ENCODE measurements at places on chromosomes 5 and 9.

GRCh38 chr9:125985142-125985997, 238.2 kb downstream of the PBX3 start:
- no peak for DNase-seq

DNA sequence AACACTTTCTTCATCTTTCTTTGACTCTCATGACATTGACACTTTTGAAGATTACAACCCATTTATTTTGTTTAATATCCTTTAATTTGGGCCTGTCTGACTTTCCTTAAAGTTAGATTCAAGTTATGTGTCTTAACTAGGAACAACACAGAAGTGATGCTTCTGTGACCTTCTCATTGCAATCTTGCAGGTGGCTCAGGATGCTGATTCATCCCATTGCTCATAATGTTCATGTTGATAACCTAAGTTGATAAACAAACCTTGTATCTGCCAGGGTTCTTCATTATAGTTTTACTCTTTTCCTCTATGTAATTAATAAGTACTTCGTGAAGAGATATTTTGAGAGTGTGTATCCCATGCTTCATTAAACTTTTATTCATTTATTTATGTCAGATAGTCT, 107.2 kb upstream of the SHB start:
- DNase-seq: no peak

DNA sequence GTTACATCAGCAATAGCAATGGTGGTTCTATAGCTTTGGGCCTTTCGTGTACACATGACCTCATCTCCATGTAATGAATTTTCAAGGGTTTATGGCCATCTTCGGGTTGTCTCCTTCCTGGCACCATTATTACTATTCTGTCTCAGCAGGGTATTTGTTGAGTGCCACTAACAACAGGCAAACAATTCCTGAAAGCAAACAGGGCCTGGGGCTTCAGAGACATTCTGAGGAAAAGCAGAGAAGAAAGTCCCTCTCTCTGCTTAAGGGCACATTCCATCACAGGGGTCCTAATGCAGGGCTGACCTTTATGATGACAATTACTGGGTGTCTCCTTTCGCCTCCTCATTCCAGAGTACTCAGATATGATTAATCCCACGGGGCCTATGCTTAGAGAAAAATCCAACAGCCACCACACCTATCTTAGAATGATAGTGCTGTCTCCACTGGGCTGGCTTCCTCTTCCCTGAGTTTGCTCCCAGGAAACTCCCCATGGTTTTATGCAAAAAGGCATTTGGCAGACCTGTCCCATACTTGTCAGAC, 540.2 kb upstream of the ZNF462 start:
- no peak for DNase-seq

GRCh38 chr5:65769539-65769938, 47.5 kb downstream of the NLN start:
- DNase-seq: no peak

- no peak for DNase-seq
These were observed 5.6 kb upstream of the SEC24A start for GRCh38 chr5:134642931-134643530.

DNA sequence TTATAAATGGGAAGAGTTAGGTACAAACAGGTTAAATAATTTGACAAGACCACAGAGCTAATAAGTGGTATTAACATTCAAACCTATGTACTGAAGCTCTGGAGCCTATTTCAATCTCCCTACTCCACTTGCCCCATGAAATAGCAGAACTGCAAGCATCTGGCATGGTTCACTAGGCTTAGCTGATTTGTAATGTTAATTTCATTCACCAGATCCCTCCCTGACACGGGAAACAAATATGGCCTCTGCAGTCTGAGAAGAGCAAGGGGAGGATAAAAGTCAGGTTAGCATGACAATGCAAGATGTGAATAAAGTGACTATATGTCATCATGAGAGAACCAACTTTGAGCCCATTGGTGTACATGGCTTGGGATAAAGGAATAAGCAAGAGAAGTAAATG, 428.8 kb downstream of the BRINP1 start:
- DNase-seq: no peak

DNA sequence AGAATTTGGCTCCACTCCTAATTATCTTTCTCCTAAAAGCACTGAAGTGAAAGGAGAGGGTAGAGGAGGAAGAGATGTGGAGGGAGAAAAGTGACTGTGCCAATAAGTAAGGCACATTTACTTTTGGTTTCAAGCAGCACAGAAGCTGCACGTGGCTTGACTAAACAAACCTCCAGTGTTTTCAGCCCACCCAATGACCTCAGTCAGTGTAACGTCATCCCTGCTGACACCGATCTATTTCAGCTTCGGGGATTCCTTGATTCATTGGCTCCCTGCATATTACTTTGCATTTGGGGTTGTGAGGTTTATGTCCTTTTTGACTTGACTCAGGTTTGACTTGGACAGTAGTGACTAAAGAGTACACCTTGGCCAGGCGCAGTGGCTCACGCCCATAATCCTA, 35.6 kb upstream of the NIM1K start:
- no peak for DNase-seq

DNA sequence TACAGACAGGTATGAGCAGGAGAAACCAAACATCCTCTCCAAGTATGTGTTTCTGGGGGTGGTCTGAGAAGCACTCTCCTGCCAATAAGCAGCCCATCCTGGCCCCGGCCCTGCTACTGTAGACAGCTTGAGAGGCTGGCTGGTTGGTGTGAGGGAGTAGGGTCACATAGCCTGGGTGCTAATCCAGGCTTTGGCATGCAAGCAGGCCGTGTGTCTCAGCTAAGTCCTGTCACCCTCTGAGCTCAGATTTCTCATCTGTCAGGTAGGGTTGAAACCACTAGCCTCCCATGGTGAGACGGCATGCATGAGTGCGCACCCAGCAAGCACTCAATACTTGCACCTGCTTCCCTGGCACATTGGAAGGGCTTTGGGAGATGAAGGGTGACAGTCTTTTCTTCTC, 49.8 kb upstream of the PHYKPL start:
- DNase-seq: no peak

GRCh38 chr5:179417016-179417415, 71.8 kb upstream of the ADAMTS2 start:
- DNase-seq: no peak

- DNase-seq: no peak
These were observed 90.8 kb downstream of the LHX2 start for GRCh38 chr9:124102363-124102762.

DNA sequence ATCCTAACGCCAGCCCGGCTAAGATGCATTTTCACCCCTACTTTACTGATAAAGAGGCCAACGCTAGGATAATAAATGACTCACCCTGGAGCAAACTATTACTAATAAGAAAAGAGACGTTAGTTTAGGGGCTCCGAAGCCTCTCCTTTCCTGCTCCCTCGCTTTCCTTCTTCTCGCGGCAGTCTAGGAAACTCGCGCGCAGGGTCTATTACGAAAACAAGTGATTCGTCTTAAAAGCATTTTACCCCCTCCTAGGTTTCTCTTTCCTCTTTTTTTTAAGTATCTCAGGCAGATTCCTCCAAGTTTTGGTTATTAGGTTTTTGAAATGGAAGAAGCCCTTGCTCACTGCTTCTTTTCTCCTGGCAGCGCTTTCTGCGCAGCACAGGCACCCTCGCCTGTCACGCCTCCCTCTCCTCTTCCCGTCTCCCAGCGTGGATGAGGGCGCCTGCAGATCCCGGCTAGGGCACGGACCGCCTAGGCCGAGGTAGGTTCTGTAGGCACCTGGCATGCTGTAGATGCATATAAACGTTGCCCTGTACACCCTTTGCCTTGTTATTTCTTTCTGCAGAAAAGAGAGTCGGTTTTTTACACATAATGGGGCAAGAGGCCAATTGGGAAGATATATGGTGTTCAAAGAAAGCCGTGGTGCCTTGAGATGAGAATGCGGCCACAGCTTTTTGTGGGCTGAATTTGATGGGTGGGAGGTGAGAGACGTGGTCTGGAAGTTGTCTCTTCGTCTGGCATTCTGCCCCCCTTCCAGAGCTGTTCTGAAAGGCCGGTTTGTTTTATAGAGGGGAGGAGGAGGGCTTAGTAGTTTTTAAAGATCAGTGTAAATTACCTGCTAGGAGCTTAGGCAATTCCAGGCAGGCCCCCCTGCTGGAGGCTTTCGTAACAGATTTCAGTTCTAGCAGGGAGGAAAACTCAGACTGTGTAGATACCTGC, 983 bp downstream of the GCNT1 start:
- DNase-seq: no peak

GRCh38 chr5:116002116-116002906, 30.0 kb upstream of the ARL14EPL start:
- DNase-seq: no peak

GRCh38 chr9:96655198-96655851, at the start of gene PRXL2C:
Gene PRXL2C (minus strand): TSS chr9:96655317. CDS start chr9:96655281, 36 bp downstream.
- peak; percentile 74 for DNase-seq

- DNase-seq: no peak
These were observed 162.1 kb downstream of the ELAVL2 start for GRCh38 chr9:23663946-23664345.

- DNase-seq: no peak
These were observed 128.3 kb upstream of the CCNH start for GRCh38 chr5:87541033-87541432.

GRCh38 chr5:166535641-166536040, 1755.8 kb upstream of the WWC1 start:
- DNase-seq: no peak

DNA sequence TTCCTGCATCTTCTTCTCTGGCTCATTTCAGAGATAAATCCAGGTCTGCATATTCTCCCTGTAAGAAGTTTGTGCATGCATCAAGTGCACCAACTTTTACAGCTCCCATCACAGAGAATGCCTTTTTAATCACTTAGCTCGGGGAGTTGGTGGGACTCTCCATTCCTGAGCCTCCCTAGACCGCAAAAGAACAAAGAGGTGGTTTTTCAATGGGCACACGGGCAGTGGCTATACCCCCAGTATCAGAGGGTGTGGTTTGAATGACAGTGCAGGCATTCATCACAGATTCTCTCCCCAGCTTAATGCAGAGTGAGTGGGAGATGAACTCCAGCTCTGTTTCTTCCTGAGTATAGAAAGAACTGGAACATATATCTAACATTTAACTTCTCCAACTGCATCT, 264.7 kb upstream of the NR4A3 start:
- DNase-seq: no peak

- DNase-seq: no peak
These were observed 9.2 kb downstream of the TAF11L12 start for GRCh38 chr5:17619354-17619753.

DNA sequence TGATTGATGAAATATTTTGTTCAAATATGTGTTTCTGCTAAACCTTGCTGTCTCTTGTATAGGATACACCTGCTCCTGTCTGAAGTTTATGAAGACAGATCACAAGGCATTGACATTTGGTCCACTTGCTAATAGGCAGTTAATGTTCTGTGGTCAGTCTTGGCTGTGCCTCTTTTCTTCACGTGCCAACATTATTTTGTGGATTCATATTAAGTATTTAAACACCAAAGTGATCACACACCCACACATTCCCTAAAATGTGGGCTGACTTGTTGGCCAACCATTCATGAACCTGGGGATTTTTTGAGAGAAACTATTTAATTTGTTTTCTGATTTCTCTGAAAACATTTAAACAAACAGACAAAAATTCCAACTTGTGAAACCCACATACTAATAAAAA, 33.7 kb downstream of the ZNF462 start:
- DNase-seq: no peak

- DNase-seq: no peak
These were observed 27.1 kb downstream of the NANS start for GRCh38 chr9:98083566-98084183.

DNA sequence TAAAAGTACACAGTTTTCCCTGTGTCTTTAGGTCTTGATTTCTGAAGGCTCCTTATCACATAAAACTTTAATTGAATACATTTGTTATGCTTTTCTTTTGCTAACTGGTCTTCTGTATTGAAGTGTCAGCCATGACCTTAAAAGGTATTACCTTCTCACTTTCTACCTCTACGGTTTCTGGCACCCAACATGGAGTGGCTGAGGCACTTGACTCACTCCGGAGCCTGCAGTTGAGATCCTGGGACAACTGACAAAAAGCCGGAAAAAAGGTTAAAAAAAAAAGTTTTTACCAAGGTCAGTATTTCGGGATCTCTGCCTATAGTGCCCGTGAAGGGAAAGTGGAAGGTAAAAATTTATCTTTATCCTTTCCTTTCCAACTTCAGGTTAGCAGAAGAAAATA, 197.0 kb downstream of the ARRDC3 start:
- no peak for DNase-seq

GRCh38 chr9:136371533-136371880, 2.0 kb downstream of the CARD9 start:
- DNase-seq: no peak

DNA sequence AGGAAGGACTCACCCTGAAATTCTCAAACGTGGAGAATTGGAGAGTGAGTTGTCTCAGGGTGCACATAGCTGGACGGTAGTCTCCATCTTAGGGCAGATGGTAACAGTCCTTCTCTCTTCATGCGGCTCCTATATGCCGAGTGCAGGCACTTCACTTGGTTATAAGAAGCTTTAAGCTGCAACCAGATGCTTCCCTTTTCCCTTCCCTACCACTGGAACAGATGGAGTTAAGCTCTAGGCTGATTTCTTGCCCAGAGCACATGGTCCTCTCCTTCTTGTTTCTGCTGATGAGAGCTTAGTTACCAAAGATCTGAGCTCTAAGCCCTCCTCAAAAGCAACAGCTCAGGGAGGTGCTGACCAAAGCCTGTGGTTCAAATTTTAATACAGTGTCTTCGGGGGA, 355.7 kb downstream of the ARHGEF28 start:
- no peak for DNase-seq

DNA sequence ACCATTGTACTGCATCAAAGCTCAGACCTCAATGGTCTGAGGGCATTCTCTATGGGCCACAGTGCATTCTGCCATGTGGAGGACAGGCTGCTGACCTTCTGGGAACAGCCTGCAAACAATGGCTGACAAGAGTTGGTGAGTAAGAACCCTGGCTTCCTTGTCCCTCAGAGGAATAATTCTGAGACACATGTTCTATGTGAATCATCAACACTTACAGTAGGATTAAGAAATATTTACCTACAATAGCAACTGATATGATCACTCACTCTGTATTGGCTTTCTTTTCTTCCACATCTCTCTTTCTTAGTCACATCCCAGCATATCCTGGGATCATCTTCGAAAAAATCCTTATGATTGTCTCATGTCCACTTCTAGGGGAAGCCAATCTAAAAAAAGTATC, 306.5 kb upstream of the ITGA1 start:
- no peak for DNase-seq

DNA sequence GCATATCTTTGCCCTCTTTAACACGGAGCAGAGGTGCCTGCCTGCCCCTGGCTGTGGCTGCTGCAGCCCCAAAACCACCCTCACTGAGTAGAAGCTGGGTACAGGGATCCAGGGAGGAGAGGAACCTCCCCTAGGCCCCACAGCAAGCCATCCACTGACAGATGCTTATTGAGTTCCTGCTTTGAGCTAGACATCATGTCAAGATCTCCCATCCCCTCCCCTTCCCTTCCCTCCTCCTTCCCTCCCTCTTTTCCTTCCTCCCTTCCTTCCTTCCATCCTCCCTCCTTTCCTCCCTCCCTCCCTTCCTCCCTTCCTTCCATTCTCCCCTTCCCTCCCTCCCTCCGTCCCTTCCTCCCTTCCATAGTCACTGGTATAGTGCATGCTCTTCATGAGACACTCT, 29.3 kb downstream of the GOLGA2 start:
- DNase-seq: no peak

GRCh38 chr5:180105827-180106312, 34.3 kb upstream of the RNF130 start:
- DNase-seq: no peak

- DNase-seq: no peak
These were observed 7.8 kb downstream of the ENG start for GRCh38 chr9:127846443-127847177.

- DNase-seq: no peak
These were observed 6.6 kb upstream of the TMEFF1 start for GRCh38 chr9:100466171-100466828.

- DNase-seq: no peak
These were observed 6.4 kb upstream of the TOR4A start for GRCh38 chr9:137270929-137271695.

All from activated B cell treated with CpG ODN at 0.5 μM for 24 hours (primary cell).